ENCODE measurements at places on chromosomes 4 and X.

DNA sequence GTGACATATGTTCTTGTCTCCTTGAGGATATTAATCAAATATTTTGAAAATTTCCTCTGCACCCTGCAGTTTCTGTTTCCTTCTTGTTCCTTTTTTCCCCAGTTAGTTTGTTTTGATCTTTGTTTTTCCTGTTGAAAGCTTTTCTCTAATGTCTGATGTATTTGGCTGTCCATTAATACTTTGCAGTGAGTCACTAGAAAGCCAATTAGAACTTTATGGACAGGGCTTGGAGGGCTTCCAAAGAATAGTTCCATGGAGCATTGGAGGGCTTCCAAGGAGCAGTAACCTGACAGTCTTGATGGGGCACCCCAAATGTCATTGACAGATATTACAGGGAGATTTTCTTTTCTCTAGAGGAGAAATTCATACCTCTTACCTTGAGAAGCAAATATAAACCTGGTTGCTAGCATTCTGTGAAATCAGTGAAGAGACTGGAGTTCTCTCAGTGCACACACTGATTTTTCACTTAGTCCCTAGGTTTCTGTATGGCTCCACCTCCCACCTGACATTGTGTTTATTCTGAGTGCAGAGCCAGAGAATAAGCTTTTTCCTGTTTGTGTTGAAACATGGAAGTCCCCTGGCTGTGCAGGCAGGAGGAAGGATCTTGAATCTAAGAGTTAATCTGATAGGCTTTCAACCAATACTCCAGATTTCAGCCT, 26.5 kb downstream of the SPARCL1 start:
- peak; percentile 86 for DNase-seq

DNA sequence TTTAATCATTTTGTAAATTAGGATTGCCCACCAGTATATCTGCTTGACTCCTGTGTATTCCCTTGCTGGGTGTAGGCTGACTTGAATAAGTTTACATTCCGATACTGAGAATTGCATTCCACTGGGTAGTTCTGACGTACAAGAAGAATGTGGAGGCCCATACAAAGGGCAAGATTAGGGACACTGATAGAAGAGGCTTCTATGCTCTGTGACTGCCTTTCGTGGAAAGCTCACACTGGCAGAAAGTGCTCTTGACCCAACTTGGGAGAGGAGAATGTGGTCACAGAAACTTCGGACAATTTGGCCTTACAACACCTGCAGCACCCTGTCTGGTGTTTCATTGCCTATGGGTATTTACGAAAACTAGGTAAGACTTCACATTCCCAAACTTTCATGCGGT, 126.3 kb downstream of the RAPGEF2 start:
- DNase-seq, result no peak

- no peak for DNase-seq
These were observed 414.1 kb downstream of the CENPC start for GRCh38 chr4:67131224-67131623.

DNA sequence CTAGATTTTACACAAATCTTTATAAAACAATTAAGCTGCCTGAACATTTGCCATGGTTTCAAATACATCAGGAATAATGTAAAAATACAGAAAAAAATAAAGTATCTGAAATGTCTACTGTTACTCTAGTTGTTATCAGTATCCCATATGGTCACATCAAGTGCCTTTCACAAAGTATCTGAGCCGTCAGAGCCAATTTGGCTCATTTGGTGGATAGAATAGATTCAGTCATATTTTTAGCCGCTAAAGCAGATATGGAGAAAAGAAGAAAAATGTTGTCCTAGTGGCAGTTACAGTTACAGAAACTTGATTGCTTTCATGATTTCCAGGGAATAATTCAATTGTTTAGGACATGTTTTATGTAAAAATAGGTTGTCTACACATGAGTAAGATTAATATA, 641.1 kb downstream of the RAPGEF2 start:
- no peak for DNase-seq

- DNase-seq, result no peak
These were observed 2.7 kb downstream of the SCML2 start for GRCh38 chrX:18351784-18352183.

DNA sequence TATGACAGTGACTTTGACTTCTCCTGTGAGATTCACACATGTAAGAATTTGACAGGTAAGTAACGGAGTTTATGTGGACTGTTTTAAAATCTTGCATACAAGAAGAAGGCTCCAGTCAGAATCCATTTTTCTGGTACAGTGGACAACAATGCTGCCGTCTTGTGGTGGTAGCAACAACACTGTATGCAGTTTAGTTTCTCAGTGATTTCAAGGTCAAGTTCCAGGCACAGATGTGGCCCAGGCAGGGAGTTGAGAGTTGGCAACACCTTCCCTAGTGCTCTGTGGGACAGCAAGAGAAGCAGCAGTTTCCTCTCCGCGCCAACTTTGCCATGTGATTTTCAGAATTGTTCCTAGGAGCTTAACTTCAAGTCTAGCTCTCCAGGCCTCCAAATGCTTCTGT, 56.0 kb upstream of the STPG2 start:
- DNase-seq, result no peak

GRCh38 chr4:74997948-74998729, 65.2 kb downstream of the PARM1 start:
- DNase-seq, result no peak

DNA sequence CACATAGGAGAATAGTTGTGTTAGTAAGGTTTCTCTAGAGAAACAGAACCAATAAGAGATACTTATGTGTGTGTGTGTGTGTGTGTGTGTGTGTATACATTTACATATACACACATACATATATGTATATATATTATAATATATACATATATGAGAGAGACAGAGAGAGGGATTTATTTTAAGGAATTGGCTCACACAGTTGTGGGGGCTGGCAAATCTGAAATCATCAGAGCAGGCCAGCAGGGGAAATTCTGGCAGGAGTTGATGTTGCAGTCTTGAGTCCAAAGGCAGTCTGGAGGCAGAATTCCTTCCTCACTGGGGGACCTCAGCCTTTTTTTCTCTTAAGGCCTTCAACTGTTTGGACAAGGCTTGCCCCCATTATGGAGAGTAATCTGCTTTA, 38.6 kb upstream of the NHS start:
- no peak for DNase-seq

DNA sequence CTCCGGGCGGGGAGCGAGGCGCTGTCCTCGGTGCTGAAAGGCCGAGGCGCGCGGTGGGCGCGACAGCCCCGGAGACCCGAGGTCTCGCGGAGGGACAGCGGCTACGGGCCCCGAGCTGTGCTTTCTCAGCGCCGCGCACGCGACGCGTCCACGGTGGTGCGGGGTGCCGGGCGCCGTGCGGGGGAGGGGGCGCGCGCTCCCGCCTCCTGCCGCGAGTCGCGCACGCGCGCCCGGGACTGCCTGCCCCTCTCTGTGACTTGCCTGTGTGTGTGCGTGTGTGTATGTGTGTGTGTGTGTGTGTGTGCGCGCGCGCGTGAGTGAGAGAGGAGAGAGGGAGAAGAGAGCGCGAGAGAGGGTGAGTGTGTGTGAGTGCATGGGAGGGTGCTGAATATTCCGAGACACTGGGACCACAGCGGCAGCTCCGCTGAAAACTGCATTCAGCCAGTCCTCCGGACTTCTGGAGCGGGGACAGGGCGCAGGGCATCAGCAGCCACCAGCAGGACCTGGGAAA, at the start of gene GRIA2:
TSS of gene GRIA2 (plus strand) at position 358 of the 511 bp plus-strand sequence. CDS start 315 bp downstream, outside the sequence.
- peak; percentile 51 for DNase-seq

DNA sequence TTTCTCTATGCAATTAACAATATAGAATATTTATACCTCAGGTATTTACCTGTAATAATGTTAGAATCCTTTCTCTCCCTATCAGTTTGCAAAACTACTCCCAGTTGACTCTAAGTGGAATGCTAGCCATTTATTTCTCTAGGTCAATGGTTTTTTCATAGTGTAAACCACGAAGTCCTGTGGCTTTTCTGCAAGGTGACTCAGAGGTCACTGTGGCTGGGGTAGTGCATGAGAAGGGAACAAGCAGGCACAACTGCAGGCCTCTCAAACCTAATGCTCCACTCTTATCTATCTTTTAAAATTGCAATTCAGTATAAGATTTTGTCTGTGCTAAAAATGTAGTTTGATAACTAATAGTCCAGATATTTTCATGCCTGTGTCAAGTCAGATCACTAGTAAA, 159.4 kb downstream of the ANTXR2 start:
- no peak for DNase-seq

- DNase-seq, result no peak
These were observed 24.1 kb downstream of the NAT8L start for GRCh38 chr4:2083116-2083825.

DNA sequence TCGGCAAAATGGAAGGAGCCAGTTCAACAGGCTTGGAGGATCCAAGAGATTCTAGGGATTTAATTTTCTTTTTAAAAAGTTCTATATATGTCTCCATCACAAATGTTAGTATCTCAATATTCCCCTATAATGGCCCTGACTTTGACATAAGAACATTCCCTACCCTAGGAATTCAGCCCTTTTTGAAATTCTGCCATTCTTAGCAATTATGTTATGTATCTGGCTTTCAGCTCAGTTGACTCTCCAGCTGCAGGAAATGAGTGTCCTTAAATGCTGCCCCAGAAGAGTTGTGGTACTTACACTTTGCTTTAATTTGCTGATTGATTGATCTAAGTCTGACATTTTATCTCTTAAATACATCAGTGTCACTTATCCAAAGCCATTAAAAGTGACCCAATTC, 1454.3 kb downstream of the FSTL5 start:
- no peak for DNase-seq

DNA sequence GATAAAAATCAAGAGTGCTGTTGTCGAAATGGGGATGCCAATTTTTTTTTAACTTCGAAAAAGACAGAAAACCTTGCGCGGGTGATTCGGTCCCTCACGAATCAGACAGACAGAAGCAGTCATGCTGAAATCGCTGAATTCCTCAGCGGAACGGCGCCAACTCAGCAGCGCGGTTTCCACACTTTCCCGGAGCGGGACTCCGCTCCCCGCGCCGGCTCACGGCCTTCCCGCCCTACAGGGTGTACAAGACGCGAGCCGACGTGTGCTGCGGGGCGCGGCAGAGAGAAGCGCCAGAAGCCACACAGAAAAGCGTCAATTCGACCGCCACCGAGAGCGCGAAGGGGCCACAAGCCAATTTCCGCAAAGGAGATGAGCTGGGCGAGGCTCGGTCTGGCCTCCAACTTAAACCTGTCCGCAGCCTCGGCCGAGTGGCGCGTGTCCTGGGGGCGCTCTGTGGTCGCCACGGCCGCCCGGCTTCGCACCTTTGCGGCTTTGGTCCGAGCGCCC, 1.3 kb downstream of the NEXMIF start:
- DNase-seq, result peak; percentile 32

GRCh38 chr4:98530572-98530971, 127.8 kb downstream of the TSPAN5 start:
- DNase-seq, result no peak

DNA sequence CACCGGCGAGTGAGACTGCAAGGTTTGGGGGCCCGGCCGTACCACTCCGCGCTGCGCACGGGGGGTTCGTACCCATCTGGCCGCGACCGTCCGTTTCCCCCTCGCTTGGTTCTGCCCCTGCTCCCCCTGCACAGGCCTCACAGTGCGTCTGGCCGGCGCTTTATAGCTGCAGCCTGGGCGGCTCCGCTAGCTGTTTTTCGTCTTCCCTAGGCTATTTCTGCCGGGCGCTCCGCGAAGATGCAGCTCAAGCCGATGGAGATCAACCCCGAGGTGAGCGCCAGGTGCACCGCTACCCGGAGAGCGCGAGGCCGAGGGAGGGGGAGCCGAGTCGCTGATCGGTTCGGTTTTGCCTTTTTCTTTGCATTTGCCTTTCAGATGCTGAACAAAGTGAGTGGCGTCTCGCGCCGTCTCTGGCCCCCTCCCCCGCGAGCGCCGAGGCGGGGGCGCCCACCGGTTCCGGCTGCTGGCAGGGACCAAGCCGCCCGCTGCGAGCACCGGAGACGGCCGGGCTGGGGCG, at the start of gene UCHL1:
TSS of gene UCHL1 (plus strand) at position 189 of the 517 bp plus-strand sequence. CDS start at position 238, 49 bp downstream.
- peak; percentile 86 for DNase-seq

DNA sequence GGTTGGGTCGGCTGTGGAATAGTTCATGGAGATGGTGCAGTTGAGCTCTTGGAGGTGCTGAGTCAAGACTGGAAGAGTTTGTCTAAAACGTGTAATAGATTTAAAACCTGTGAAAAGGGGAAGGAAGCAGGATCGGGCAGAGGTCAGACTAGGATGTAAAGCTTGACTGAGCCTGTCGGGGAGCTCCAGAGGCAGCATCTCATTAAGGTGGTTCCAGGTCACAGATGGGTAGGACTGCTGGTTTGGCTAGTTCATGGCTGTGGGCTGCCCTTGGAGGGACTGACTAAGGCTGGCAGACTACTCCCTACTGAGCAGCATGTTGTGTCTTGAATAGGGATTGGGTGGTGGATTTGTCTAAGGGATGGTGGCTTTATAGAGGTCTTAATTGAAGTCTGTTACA, 28.4 kb upstream of the WDR1 start:
- DNase-seq, result no peak

GRCh38 chr4:15003401-15003890, 1.2 kb downstream of the CPEB2 start:
- DNase-seq, result no peak

- DNase-seq, result no peak
These were observed 181.0 kb downstream of the SHROOM3 start for GRCh38 chr4:76615999-76616398.

GRCh38 chrX:12405306-12405705, 267.0 kb downstream of the FRMPD4 start:
- no peak for DNase-seq

DNA sequence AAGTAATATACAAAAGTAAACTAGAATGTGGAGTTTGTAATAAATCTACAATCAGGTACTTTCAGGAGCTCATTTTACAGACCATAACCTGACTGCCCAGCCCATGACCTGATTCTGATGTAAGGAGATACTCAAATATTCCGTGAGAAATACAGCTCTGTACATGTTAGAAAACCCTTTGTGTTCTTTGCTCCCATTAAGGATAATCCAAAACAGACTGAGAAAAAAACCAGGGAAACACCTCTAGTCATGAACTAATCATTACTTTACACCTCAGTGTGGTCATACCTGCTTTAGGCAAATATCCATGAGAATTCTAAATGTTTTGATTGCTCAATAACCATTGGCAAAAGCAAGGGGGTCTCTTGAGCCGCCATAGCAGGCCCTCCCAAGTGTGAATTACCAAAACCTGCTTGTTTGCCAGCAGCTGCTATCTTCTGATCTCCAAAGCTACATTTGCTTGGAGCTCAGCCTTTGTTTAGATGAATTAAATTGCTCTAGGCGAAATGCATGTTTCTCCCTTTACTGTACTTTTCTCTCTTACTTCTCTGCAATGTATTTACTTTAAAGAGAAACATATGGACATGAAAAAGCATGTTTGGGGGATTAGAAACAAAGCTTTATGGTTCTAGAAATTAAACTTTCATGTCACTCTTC, 79.1 kb downstream of the ANKRD50 start:
- no peak for DNase-seq

DNA sequence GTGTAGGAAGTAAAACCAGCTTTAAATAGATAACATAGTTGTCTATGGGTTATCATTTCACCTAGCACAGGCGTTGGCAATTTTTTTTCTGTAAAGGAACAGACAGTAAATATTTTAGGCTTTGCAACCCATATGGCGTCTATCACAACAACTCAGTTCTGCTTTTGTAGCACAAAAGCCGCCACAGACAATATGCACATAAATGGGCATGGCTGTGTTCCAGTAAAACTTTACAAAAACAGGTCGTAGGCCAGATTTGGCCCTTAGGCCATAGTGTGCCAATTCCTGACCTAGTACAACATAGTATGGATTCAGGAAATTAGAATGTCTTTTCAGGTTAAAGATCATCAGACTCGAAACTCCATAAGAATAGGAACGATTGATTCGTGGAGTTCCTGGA, 265.3 kb upstream of the GK2 start:
- no peak for DNase-seq

- no peak for DNase-seq
These were observed 52.8 kb downstream of the NPFFR2 start for GRCh38 chr4:72084587-72085011.
